ENCODE measurements at places on chromosomes 2 and 18.

DNA sequence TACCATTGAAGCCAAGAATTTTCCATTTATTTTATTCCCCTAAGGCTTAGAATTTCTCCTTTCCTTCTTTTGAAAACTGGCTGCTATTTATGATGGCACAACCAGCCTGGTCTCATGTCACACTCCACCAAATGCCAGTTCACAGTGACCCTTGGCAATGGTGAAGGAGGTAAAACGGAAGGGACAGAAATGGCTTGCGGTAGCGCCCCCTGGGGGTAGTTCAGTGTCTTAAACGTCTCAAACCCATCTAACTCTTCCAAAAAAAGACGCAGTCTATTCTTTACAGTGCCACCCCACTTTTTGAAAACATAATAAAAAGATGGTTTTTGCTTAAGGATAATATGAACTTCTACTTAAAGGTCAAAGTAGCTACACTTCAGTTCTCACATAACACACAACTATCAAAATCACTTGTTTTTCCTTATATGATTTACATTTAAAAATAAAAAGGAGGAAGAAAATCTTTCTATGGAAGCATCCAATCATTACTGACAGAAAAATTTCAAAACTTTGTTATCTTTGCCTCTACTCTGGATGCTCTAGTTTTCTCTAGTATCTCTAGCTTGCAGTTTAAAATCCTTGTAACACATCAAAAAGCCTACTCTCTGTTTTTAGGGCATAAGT, 28.0 kb downstream of the PNO1 start:
- DNase-seq: peak; percentile 56

DNA sequence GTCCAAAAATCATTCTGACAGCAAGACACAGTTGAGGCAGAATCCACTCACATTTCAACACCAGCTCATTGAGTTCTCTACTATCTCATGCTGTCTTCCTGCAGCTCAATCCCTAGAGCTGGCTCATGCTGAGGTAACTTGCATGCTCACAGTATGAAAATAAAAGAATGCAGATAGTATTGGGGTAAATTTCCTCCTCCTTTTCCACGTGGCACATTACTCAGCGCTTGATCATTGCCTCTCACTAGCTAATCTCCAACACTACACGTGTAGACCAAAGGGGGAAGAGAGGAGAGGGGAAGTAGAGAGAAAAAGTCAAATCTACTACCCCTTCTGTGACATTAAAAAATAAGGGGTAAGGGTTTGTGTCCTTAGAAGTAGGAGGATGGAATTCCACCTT, 300.6 kb downstream of the AFF3 start:
- no peak for DNase-seq

GRCh38 chr2:102449370-102449974, 23.6 kb upstream of the SLC9A4 start:
- peak; percentile 68 for DNase-seq

GRCh38 chr2:40394031-40394430, 57.9 kb downstream of the SLC8A1 start:
- DNase-seq: no peak

- DNase-seq: no peak
Observed at GRCh38 chr2:45964906-45965305, 313.4 kb downstream of the PRKCE start.

- no peak for DNase-seq
Observed at GRCh38 chr2:72927619-72928550, 10.6 kb downstream of the EMX1 start.

DNA sequence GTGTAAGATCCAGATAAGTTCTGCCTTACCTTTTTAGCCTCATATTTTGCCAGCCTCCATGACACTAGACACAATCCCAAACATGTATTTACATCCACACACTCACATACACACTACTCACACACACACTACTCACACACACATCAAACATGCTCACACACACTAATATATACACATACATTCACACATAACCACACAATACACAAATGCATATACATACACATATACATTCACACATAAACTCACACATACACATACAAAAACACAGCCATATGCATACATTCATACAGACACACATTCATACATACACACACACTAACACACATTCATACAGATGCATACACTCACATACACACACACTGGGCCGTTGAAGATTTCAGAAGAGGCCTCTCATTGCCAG, 109.5 kb downstream of the MAIP1 start:
- no peak for DNase-seq

- DNase-seq: no peak
Observed at GRCh38 chr2:232458661-232459418, 2.9 kb downstream of the ALPI start.
